GM04504 (cell line): ENCODE measurements at places on chromosomes 2 and 18.

- DNase-seq = no peak
Observed at GRCh38 chr2:193088026-193088425, 893.3 kb upstream of the TMEFF2 start.

GRCh38 chr2:206845877-206846276 is 80.5 kb downstream of the FASTKD2 start:
- DNase-seq = no peak

GRCh38 chr2:197360744-197361156 is 50.2 kb upstream of the ANKRD44 start:
- peak; percentile 76 for DNase-seq

- DNase-seq = no peak
Observed at GRCh38 chr2:231235217-231235616, 36.8 kb downstream of the ARMC9 start.

DNA sequence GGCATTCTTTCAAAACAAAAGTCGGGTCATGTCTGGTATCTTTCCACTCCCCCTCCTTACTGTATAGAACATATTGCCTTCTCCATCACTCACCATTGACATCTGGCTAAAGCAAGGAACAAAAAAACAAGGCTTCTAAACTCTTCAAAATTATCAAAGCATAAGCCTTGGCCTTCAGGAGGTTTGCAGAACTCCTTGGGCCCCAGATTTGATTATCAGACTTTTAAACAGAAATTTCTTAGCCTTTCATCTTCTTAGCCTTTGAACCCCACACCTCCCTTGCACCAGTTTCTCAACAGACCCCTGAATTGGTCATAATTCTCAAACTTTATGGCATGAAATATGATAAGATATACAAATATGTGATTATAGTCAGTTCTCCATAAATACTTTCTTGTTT is 59.8 kb upstream of the XDH start:
- no peak for DNase-seq

GRCh38 chr2:59093571-59093970 is 852.4 kb upstream of the FANCL start:
- DNase-seq = no peak

DNA sequence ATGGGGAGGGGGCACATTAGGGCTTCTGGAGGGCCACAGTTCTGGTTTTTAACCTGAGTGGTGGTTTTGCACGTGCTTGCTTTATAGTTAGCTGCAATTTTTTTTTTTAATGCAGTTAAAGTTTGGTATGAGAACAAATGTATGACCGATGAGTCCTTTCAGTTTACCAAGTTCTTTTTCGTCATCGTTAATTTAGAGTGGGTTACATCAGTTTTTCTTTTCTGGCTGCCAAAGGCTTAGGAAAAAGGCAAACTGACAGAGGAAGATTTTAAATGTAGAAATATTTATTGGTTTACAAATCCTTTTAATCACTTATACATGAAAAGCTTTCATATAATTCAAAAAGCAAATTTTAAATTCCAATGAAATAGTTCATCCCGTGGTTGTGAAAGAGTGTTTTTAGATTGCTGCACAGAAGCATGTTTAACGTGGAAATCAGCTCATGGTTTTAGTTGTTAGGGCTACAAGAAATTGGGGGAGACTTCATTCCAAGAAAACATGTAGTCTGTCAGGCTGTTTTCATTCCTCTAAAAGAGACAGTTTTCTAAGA is 82.9 kb downstream of the MSH2 start:
- peak; percentile 11 for DNase-seq

- no peak for DNase-seq
Observed at GRCh38 chr2:34291076-34291475, 692.0 kb upstream of the FAM98A start.

DNA sequence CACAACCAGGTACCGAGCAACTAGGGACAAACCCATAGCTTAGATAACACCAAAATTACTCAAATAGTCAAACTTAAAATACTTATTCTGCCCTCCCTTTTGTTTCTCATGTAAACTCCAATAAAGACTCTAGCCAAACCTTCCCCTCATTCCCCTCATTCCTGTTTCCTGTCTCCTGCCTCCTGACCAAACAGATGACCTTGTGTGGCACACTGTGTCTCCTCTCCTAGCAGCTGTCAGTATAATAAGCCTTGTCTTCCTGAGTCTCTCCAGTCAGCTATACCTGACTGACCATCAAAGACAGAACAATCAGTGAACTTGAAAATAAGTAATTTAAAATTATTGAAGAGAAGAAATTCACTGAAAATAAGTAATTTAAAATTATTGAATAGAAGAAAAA is 14.3 kb downstream of the SULT1C4 start:
- DNase-seq = no peak

- DNase-seq = peak; percentile 17
Observed at GRCh38 chr2:44952143-44952805, 10.8 kb downstream of the SIX3 start.

DNA sequence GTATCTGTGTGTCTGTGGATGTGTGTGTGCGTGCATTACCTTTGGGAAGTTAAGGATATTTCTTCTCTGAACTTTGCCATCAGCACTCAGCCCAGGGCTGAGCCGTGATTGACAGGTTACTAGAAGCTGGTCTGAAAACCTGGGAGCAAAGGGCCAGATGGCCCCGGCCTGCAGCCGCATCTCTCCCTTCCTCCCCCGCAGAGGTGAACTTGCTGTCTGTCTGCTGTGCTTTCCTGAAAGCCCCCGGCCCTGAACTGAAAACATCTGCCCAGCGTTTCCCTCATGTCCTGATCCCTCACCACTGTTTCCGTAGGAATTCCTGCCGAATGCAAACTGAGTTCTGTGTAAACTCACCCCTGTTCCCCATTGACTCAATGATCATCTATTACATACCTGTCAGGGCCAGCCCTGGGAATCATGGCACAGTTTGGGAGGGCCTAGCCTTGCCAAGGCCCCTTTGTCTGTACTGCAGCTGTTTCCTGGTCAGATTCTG is 45.8 kb downstream of the MYCN start:
- DNase-seq = no peak

- peak; percentile 1 for DNase-seq
Observed at GRCh38 chr2:51722311-51722710, 690.4 kb upstream of the NRXN1 start.

- DNase-seq = no peak
Observed at GRCh38 chr2:181178823-181179412, 198.5 kb downstream of the UBE2E3 start.

GRCh38 chr2:6446938-6447608 is 418.6 kb downstream of the CMPK2 start:
- DNase-seq = no peak

DNA sequence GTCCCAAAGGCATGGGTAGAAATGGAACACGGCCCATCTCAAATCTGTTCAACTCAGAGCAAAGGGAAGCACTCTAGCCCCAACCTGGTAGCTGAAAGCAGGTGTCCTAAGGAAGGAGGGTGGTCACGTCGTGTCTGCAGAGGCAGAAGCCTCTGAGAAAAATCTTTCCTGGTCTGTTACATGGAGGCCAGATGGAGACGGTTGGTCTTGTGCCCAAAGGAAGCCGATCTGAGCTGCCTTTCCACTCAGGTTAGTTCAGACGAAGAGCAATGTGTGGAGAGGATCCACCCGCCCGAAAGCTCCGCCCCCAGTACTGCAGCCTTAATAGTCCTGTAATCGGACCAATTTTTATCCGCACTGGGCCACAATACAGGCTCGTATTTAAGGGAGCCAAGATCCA is 54.9 kb upstream of the AMMECR1L start:
- DNase-seq = no peak

DNA sequence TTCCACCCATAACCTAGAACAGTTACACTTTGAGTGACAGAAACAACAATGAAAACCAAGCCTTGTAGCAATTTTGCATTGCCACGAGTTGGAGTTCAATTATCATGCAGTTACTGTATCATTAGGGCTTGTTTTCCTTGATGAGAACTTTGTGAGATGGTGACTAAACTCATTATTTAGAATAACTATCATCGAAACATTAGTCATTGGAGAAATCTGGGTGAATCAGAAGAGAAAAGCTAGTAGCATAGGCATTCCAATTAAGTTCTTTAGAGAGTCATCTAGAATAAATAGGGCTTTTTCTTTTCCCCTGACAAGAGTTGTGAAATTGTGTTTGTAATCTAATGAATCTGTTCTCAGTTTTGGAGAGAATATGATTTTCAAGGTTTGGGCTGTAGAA is 122.8 kb upstream of the DOCK10 start:
- DNase-seq = peak; percentile 61

GRCh38 chr18:27412556-27412955 is 227.4 kb upstream of the CHST9 start:
- no peak for DNase-seq

DNA sequence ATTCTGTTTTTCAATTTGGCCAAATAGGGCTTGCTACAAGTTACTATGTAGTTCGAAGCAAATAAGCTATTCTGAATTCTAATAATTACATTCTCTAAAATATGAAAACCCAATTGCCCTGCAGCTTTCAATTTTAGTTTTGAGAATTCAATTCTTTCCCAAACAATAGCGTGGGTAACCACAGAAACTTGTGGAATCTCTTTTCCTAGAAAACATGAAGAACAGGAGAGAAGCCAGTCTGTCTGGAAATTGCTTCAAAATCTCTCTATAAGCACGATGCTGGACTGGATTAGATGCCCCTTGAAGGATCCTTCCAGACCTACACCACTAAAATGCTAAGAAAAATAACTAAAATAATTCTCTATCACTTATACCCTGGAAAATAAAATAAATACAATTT is 115.0 kb downstream of the THADA start:
- DNase-seq = no peak

GRCh38 chr18:34514238-34514637 is 195.9 kb upstream of the DTNA start:
- no peak for DNase-seq

DNA sequence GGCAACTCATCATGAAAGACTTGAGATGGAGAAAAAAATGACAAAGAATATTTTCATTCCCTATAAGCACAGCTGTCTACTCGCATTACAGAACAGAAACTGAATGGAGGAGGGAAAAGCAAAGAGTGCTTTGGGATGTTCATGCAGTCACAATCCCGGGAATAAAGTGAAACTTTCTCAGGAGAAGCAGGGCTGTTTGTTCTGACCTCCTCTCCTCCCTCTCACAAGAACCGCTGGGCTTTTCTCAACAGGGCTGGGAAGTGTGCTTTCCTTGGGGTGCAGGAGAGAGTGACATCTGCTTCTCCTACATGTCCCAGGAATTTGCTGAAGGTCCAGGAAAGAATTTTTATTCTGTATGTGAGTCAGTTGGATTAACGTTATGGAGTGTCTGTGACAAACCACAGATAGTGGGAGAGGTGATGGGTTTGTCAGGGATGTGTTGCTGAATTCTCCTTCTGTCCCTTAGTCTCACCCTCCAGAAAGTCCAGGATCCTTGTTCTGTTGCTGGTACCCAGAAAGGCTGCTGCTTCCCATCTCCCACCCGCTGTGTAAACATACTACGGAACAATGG is 125.6 kb downstream of the HRH4 start:
- DNase-seq = no peak

DNA sequence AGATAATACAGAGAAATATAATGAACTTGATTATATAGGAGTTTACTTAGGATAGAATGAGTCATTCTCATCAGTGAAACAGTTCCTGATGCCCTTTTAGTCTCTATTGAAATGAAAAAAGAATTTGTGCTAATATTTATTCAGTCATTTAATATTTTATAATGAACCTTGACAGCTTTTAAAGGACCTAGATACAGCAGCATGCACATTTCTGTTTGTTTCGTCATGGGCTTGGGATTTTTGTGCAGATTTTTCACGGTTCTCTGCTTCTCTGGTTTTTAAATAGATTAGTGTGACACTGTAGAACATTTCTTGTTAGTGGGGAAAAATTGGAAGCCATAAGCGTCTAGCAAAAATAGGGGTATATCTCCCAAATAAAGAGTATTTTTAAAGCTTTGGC is 60.7 kb downstream of the NABP1 start:
- no peak for DNase-seq

GRCh38 chr2:128646091-128646490 is 327.4 kb upstream of the HS6ST1 start:
- DNase-seq = no peak

- DNase-seq = no peak
Observed at GRCh38 chr18:64330931-64331330, 182.0 kb upstream of the LINC00305 start.

DNA sequence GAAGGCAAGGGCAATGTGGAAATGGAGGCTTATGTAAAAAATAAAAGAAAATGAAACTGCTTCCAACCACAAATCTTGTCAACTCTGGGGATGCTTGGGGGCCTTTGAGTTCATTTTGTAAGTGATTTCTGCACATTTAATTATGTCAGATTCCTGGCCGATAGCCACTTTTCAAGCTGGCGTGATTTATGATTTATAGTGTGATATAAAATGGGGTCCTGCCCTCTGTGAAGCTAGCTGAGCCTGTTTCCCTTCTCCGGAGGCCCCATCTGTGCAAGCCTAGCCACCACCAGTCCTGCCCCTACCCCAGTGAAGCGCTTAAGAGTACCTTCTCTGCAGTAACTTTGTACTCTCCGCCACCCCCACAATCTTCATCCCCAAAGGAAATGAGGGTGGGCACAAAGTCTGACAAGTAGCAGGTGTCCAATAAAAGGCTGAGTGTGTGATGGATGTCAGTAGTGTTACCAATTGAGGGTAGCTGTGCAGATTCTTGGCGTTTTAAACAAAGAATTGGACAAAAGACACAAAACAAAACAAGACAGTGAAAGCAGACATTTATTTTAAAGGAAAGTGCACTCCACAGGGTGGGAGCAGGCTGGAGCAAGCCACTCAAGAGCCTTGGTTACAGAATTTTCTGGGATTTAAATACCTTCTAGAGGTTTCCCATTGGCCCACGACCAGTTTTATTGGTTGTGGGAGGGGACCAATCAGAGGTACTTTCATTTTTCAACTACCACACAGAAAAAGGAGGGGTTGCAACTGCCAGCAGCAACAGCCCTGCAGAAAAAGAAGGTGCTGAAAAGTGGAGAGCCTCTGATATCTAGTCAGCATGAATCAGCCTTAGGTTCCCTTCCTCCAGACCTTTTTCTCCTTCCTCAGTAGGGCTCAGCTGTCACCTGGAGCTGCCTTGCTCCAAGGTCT is 39.0 kb upstream of the SIX3 start:
- DNase-seq = no peak

DNA sequence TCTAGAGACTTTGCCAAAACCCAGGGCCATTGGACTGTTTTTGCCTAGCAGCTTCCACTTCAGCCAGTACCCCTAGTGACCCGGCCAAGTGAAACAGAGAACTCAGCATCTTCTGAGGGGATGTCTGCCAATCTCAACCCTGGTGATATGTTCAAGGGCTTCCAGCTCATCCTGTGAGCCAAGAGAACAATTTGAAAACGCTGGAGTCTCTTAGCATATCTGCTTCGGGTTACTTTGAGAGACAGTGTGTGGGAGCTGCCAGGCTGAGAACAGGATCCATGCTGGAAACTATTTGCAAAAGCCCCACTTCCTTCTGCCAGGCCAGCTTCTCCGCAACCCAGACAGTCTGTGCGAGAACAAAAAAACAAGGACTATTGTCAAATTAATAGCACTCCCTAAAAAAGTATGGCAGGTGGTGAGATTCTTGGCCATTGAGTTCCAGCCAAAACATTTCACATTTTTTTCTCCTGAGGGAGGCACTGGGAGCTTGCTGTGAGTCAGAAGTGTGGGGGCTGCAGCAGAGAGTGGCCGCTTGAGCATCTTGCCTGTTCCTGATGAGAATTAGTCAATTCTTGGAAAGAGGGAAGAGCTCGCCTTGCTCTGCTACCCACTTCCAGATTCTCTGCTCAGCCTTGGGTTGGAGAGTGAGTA is 395.6 kb upstream of the TRIB2 start:
- peak; percentile 78 for DNase-seq

- no peak for DNase-seq
Observed at GRCh38 chr2:124079045-124079444, 54.0 kb downstream of the CNTNAP5 start.

GRCh38 chr18:10669441-10670100 is 143.7 kb downstream of the NAPG start:
- no peak for DNase-seq
